ENCODE measurements at places on chromosomes 1 and 21.
A peak's percentile ranks its signal among the peaks of the same experiment; 100 is the strongest.

DNA sequence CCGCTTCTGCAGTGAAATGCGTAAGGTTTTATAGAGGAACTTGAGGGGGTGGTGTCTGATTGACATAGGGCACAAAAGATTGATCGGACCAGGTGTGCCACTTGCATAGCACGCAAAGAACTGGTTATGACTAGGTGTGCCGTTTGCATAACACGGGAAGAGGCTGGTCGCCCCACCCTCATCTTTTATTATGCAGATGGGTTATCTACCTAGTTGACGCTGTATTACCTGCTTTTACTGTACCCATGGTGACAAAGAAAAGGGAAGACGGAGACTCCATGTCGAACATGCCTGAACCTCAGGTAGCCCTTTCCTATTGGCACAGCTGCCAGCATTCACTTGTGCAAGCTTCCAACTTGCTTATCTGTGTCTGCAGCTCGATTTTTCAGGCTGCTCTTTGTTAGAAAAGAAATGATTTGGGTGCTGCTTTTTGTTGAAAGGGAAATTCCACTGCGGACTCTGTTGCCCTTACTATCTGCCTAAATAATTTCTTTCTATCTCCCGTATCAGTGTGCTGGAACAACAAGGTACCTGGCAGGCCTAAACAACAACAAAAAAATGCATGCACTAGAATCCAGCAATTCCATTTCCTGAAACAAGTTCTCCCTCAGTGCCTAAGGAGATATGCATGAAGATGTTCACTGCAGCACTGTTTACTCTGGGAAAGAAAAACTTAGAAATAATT, 194.4 kb upstream of the KAZN start:
- no peak for DNase-seq

DNA sequence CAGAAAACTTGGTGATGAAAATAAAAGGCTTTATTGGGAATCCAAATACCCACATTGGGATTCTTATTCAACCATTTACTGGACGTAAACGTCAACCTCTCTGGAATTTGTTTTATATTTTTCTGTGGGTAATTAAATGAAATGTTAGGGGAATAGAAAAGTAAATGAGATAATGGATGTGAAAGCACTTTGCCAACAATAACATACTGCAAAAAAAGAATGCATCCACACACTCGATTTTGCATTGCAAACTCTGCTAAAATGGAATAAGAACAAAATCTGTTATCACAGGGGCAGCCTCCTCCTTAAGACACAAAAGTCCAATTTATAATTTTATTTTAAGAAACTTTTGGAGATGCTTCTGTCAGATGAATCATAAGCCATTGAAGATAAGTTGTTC, 88.4 kb downstream of the ERG start:
- DNase-seq = no peak

- DNase-seq = no peak
These were observed 41.7 kb downstream of the EDN2 start for GRCh38 chr1:41442697-41443251.

GRCh38 chr1:170471398-170472053, 60.4 kb upstream of the GORAB start:
- no peak for DNase-seq

DNA sequence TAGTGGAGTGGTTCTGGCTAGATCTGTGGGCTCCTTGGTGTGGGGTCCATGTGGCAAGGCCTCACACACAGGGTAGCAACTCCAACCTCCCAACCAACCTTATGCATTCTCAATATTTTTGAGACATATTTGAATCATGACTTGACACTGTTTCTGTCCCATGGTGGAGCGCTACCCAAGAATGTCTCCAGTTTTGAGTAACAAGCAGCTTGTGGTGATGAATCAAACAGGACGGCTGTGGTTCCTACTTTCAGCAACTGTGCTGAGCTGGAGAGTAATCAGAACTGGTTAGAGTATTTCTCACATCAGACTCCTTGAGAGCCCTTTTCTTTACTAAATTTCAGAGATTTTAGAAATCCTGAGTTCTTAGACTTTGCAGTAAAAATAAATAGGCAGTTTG, 3.1 kb downstream of the LCE3D start:
- DNase-seq = no peak

GRCh38 chr1:208265525-208265924, 21.3 kb upstream of the PLXNA2 start:
- DNase-seq = no peak

- no peak for DNase-seq
These were observed 757.3 kb downstream of the LTN1 start for GRCh38 chr21:28235169-28235895.

GRCh38 chr1:198649968-198650338, 11.1 kb downstream of the PTPRC start:
- DNase-seq = no peak

GRCh38 chr1:174169342-174169741, 10.0 kb downstream of the RABGAP1L start:
- no peak for DNase-seq

GRCh38 chr1:64864018-64864940, 102.1 kb downstream of the JAK1 start:
- peak; percentile 34 for DNase-seq

GRCh38 chr1:245690156-245690690, 535.4 kb downstream of the KIF26B start:
- DNase-seq = no peak

DNA sequence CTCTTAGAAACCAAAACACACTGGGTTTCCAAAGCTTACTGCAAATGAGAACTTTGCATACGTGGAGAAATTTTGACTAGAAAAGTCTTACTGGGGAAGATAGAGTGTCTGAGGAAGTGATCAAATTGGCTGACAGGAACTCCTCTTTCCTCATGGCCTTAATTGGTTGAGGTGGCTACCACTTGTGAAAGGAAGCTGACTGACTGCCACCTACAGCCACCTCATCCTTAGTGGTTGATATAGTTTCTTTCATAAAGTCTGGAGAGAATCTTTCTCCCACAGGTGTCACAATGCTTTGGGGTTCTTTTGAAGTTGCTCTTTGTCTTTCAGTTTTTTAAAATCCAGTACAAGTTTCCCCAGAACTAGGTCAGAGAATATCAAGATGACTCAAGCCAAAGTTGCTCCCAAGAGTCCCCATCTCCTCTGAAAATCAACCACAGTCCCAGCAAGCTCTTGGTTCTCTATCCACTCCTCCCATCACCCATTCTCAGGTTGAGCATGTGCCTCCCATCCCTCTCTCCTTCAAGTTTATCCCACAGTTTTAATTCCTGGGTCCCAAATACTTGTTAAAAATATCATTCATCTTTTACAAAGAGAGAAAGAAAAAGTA, 43.3 kb downstream of the GPR88 start:
- no peak for DNase-seq

DNA sequence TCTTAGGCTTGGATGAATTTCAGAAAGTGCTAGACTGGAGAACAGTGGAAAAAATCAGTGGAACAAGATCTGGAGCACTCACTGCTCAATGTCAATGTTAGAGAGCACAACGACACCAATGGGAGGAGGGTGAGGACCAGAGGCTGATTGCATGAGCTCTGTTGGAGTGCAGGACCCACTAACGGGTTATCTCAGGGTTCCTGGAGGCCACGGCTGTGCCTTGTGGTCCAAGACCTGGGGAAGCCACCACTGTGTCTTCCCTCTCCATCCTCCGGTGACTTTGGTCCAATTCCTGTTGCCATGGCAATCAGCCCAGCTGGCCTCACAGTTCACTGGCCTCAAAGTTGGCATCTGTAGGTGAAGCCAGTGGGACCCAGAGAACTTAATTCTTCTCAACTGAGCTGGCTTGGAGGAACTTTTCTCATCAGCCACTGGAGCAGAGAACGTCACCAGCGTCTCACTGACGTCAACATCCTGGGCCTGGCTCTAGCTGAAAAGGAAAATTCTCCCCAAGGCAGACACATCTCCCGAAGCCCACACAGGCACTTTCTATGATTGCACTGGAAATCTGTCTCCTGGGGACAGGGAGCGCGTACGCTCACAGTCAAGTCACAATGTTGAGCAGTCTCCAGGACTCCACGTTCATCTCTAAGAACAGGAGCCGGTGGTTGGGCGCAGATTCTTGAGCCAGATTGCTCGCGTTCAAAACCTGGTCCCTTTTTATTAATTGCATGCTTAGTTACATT, 21.9 kb upstream of the GPR157 start:
- no peak for DNase-seq

GRCh38 chr1:167404161-167404888, 114.0 kb downstream of the CD247 start:
- no peak for DNase-seq

GRCh38 chr1:52153898-52154297, 12.0 kb downstream of the ZFYVE9 start:
- no peak for DNase-seq

- DNase-seq = no peak
These were observed 247.6 kb downstream of the SETD4 start for GRCh38 chr21:35812679-35813078.

- DNase-seq = no peak
These were observed 165.3 kb upstream of the SYT6 start for GRCh38 chr1:114318961-114319360.

DNA sequence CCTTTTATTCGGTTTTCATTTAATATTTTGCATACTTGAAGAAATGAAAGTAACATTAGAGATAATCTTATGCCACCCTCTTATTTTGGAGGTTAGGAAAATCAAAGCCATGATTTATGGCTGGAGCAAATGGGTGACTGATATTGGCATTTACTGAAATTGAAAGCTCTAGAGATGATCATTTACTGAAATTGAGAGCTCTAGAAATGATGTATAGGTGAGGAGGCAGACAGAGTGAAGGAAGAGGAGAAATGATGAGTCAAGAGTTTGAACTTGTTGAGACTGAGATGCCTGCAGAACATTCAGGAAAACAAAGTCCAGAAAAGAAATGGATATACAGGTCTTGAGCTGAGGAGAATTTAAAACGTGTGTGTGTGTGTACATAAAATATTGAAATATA, 217.6 kb downstream of the LTN1 start:
- no peak for DNase-seq

- no peak for DNase-seq
These were observed 7.7 kb downstream of the GLUL start for GRCh38 chr1:182383934-182384333.

DNA sequence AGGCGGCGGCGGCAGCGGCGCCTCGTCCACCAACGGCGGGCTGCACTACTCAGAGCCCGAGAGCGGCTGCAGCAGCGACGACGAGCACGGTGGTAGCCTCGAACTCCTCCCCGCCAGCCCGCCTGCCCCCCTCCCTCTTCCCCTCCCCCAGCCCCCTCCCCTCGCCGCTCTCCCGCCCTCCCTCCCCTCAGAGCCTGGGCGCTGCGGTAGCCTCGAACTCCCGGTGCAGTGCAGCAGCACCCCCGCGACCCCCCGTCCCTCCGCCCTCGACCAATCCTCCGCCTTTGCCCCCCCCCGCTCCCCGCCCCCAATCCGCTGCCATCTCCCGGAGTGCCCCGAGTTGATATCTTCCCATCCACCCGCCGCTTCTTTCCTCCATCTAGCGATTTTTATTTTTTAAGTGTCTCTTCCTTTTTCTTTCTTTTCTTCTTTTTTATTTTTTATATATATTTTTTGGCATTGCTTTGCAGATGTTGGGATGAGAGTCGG, 516 bp downstream of the RCOR3 start:
- no peak for DNase-seq

GRCh38 chr1:186442651-186443375, 18.1 kb downstream of the PDC start:
- no peak for DNase-seq

- no peak for DNase-seq
These were observed 65.2 kb downstream of the OBSCN start for GRCh38 chr1:228272831-228273571.

All from epithelial cell of prostate (primary cell).